CD4-positive, alpha-beta T cell treated with Interleukin-17A for 4 hours (primary cell): ENCODE measurements at places on chromosomes 7 and 10.

DNA sequence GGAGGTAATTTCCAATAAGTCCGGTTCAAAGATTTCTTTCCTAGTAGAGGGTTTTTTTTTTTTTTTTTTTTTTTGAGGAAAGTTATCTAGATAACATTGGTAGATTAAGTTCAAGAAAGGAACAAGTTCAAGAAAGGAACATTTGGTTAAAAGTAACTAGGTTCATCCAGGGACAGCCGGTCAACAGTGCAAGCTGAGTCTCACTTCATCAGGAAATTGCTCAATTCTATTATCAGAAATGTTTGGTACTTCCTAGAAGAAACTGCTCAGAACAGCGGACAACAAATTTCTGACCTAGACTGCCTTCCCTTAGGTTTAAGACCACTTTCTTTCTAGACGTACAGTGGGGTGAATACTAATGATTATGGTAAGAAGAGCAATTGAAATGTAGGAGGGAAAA, 3.7 kb upstream of the IL2RA start:
- DNase-seq: no peak

GRCh38 chr7:13904007-13904406, 85.5 kb downstream of the ETV1 start:
- no peak for DNase-seq

- no peak for DNase-seq
These were observed 16.0 kb upstream of the RASGEF1A start for GRCh38 chr10:43282881-43283280.

DNA sequence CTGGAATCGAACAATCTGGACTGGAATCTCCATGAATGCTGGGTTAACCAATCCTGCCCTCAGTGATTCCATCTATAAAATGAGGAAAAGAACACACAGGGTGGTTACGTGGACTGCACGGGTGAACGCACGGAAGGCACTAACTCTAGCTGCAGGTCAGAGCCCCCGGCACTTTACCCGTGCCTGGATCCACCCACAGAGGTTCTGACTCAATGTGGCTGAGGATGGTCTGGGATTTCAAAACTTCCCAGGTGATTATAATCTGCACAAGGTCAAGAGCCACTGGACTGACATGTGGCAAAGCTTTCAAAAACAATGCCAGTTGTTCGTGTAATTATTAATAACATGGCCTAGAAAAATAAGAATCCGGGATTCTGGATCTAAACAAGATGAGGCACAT, 29.2 kb downstream of the KIAA1549 start:
- DNase-seq: no peak

GRCh38 chr10:2616215-2616614, 451.1 kb upstream of the PFKP start:
- no peak for DNase-seq

DNA sequence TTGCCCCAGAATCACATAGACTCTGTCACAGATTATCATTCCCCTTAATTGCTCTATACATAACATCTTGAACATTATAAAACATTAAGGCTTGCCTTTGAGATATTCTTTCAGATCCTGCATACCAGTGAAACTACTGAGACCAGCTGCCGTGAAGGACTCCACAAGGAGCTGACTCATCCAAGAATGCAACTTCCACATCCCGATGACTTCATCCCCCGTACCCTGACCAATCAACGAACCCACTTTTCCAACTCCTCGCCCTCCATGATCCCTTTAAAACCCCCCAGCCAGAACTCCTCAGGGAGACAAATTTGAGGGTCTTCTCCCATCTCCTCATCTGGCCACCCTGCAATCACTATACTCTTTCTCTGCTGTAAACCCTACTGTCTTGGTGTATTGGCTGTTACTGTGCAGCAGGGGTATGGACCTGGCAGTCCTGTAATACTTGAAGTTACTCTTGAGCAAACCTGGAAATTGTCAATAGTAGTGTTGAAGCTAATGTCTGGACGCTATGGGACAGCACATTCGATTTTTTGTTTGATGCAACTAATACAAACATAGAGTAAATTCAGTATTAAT, 49.8 kb downstream of the HTR5A start:
- DNase-seq: no peak

GRCh38 chr7:149460493-149461277, at the start of gene ZNF777:
Gene ZNF777 (minus strand): TSS chr7:149461062. CDS start chr7:149456022, 5,040 bp downstream.
- peak; percentile 82 for DNase-seq

- DNase-seq: no peak
These were observed 92.0 kb upstream of the PRSS58 start for GRCh38 chr7:142349670-142350405.

DNA sequence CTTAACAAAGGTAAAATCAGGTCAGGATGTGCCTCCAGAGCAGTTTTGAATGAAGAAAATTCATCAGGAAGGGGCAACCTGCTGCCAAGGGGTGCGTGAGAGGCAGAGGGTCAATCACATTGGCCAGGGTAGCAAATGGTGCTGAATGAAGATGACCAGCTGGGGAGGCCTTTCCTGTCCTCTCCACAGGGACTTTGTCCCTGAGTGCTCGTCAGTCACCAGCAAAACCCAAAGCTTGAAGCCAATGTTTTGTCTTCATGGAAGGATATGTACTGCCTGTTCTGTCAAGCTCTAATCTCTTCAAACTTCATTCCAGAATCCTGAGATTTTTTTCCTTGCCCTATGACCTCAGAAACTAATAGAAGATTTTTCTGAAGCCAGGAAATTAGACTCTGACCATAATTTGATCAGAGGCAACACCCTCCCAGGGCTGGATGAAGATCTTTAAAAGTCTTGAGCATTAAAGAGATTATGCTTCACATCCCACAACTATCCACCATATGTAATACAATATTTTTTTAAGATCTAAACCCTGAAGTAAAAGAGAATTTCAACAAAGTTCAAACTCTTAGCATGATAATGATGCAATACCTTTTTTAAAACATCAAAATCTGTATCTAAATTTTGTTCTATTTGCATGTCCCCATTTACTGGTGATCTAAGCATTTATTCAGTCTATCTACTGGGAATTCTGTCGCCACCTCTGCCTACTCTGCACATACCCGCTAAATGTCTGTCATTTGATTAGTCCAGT, 243.0 kb downstream of the SNX13 start:
- DNase-seq: no peak

- DNase-seq: no peak
These were observed 54.7 kb upstream of the CCAR1 start for GRCh38 chr10:68666280-68666760.

- DNase-seq: no peak
These were observed 472 bp downstream of the SFRP4 start for GRCh38 chr7:37916017-37916672.

DNA sequence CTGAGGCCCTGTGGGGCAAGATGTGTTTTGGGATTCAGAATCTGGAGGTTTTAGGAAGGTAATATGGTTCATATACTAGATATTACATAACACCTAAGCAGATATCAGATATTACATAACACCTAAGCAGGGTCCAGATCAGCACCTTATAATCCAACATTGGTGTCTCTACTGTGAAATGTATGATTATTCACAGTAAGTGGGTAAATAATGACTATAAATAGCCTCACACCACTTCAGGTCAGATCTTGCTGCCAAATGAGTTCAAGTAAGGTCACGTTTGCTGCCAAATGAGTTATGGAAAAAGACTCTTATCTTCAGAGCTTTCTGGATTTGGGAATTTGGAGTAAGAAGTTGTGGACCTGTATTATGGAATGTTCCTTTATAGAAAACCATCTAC, 14.6 kb downstream of the ADRB1 start:
- no peak for DNase-seq

- no peak for DNase-seq
These were observed 89.7 kb upstream of the FAM20C start for GRCh38 chr7:102721-103120.

- DNase-seq: no peak
These were observed 216.2 kb downstream of the KIAA1217 start for GRCh38 chr10:24425151-24425550.

DNA sequence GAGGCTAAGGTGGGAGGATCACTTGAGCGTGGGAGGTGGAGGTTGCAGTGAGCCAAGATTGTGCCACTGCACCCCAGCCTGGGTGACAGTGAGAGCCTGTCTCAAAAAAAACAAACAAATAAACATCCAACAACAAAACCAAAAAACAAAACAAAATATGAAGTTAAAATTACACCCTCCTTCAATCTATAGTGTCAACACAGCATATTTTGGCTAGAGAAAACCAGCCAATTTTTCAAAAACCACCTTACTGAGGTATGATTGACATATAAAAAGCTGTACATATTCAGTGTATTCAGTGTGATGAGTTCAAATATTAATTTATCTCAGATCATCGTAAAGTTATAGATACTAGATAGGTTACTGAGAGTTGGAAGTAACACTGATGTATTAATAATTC, 102.4 kb downstream of the ICA1 start:
- no peak for DNase-seq

DNA sequence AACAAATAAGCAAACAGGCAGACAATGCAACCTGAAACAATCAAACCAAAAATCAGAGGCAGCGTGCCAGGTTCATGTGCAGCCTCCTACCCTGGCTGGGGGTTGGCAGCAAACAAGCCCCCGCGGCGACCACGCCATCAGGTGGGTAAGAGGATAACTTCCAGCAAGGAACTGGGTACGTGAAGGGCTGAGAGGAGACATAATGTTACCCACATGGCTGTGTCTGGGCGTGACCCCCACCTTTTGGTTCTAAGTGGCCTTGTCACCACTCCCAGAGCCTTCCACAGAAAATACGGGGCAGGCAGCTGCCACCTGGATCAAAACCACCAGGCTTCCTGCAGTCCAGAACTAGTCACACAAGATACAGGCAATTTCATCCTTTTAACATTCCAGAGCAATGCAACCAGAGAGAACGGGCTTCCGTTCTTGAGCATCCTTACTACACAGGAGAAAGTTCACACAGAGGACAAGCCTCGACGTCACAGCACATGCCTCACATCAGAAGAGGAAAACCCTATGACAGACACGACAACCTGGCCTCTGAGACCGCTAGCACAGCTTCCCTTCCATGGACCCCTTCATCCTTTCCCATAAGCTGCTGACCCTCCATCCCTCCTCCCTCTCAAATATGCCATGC, 171.0 kb downstream of the GRID1 start:
- no peak for DNase-seq

DNA sequence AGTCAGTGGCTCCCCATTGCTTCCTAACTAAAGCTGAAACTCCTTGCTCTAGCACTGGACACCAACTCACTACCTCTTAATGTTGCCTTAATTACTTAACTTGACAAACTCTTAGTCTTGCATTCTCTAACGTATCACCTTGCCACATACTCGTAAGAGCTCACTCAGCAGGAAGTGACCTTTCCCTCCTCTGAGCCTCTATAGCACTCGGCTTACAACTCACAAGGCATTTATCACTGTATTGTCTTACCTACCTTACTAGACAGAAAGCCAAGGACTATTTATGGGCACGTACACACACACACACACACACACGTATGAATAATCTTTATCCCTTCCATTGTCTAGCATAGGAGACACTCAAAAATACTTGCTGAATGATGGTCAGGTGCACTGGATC, 21.2 kb downstream of the CEP41 start:
- DNase-seq: peak; percentile 48

DNA sequence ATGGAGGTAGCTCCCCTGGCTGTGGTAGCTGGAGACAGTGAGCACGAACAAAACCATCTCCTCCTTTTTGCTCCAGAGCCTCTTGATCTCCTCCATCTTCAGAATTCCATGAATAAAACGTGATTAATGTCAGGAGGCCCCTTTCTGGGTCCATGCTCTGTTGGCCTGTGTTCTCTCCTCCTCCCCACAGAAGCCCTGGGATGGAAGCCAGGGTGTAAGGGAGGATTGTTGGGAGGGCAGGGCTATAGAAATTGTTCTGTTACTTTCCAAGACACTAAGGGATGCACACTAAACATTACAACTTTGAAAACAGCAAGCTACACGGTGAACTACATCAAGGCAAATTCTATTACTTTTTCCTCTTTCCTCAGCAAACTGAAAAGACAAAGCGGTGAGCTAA, 96.3 kb downstream of the RNF216 start:
- no peak for DNase-seq

- DNase-seq: no peak
These were observed 50.0 kb downstream of the ESYT2 start for GRCh38 chr7:158779061-158780000.

DNA sequence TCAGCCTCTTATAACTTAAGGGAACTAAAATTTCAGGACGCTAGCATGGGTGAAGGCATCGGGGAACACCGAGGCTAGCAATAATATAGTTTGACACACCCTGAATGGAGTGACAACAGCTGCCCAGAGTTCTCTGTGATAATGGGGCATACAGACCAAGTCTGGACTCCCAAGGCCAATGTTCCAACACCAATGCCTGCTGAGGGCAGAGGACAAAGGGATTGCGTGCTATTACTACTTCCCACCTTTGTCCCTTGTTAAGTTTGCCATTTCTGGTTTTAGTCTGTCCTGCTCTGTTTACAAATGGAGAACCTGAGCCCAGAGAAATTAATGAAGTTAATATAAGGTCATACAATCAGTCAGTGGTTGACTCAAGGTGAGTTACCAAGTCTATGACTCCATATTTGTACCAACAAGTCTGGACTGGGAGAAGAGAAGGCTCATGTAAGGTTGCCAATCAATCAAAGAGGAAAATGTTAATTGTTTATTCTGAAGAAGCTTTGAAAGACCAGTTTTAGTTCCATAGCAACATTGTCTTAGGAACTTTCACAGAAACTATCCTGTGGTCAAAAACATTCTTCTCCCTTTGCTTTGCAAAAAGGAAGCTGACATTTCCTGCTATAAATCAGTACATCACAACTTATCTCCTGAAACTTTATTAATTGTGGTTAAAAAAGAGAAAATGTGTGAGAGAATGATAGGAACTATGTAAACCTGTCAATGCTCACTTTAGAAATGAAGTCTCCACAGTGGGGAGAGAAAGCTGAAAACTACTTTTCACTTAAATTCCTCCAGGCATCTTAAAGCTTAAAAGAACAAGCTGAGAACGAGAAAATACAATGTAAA, 74.5 kb downstream of the CCDC6 start:
- DNase-seq: no peak

DNA sequence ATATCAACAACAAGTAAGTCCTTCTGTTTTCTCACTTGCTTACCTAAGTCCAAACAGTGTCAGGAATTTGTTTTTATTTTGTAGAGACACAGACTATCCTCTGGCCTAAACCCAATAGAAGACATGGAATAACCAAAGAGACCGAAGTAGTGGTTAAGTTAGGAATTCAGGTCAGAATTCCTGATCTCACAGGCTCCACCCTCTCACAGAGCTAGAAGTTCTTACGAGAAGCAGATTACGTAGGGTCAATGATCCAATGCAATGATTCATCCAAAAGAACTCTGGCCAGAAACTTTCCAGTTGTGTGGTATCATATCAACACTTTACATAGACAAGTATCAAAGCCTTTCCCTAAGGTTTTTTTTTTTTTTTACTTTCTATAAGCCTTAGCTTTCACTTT, 73.8 kb downstream of the IQUB start:
- no peak for DNase-seq

GRCh38 chr10:49220031-49220430, 31.8 kb upstream of the TMEM273 start:
- no peak for DNase-seq

GRCh38 chr7:90520484-90520883, 51.0 kb downstream of the PTTG1IP2 start:
- no peak for DNase-seq

DNA sequence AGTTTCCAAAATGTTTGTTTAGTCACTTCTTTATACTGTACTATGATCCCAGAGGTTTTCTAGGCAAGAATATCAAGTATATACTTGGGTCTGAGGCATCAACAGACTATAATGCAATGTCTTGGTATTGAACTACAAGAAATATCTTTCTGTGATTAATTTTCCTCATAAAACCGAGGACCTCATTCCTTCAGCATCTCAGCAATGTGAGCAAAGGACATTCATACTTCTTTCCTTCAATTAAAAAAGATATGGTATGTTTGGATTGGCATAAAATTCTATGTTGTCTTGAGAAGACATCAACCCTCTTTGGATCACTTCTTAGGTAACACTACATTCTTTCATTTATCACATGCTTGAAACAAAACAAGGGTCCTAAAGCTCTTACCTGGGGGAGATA, 524.5 kb downstream of the PHTF2 start:
- no peak for DNase-seq
